Fibroblast of skin of left biceps (primary cell): ENCODE measurements at places on chromosomes 3 and 15.

DNA sequence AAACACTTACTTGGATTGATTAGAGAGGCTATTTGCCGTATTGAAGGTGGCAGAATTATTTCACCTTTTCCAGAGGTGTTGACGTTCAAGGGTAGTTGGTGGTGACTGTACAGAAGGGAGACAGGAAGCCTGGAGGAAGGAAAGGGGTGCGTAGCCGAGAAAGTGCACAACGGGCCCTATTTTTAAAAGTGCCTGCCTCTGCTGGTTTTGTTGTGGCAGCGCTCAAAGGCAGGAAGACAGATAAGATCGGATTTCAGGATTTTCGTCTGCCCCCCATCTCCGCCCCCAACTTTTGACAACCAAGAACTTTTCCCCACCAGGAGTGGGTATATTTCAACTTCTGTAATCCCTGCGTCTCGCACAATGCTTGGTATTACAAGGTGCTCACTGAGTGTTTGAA, 38.5 kb downstream of the SMAD3 start:
- no peak for DNase-seq

DNA sequence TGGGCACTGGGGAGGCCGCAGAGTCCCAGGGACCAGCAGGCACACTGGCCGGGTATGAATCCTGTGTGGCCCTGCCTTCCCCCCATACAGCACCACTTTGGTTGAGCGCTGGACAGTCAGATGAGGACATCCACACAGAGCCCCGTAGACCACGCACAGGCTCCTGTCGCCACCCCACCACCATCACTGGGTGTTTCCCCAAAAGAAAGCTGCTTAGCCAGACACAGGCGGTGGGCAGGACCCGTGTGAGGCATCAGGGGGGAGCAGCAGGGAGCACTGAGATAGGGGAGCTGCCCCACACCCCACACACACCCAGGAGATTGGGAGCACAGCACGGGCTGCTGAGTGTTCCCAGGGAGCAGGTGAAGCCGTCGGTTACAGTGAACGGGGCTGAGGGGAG, 42.4 kb upstream of the SLC41A3 start:
- DNase-seq = no peak

DNA sequence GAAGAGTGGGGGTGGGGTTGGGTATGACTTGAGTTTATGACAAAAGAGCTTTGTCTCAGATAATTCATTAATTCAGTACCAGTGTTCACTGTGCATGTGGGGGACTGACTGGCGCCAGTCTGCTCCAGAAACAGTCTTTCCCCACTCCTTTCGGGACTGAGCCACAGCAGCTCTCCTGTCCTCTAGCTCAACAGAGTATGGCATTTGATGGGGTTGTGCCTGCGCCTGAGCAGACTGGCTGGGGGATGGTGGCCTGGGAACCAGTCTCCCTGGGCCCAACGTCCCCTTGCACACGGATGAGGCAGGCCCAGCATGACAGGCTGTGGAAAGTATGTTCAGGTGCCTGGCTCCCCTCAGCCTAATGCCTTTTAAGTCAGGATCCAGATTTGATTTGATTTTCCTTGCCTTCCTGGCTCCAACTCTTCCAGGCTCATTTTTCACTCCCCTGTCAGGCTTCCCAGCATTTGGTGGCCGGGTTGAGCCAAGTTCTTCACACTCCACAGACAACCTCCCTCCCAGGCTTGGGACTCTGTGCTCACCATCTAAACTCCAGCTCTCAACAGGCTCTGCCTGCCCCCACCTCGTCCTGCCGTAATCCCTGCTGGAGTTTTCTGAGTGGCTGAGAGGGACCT, 105.0 kb downstream of the MYLK start:
- no peak for DNase-seq

DNA sequence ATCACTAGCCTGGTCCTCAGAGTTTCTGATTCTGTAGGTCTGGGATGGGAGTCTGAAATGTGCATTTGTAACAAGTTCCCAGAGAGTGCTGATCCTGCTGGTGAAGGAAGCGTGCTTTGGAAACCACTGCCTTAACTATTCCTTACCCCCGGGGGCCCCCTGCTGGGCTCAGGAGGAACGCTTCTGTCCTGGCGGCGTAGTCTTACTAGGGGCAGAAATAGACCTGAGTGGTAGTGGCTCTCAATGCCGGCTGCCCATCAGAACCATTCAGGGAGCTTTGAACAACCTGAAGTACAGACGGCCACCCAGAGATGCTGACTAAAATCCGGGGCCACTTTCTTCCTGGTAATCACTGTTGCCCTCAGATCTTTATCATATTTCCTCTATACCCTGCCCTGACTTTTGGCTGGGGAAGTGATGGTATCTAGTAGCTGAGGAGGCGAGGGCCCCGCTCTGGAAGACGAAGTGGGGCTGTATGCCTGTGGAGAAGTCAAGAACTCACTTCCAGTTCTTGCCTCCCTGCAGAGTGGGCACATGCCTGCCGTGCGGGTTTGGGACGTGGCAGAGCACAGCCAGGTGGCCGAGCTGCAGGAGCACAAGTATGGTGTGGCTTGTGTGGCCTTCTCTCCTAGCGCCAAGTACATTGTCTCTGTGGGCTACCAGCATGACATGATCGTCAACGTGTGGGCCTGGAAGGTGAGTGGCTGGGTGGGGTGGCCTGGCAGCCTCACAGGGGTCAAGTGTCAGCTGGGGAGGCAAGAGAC, 16.3 kb upstream of the JMJD7 start:
- DNase-seq = peak; percentile 41

DNA sequence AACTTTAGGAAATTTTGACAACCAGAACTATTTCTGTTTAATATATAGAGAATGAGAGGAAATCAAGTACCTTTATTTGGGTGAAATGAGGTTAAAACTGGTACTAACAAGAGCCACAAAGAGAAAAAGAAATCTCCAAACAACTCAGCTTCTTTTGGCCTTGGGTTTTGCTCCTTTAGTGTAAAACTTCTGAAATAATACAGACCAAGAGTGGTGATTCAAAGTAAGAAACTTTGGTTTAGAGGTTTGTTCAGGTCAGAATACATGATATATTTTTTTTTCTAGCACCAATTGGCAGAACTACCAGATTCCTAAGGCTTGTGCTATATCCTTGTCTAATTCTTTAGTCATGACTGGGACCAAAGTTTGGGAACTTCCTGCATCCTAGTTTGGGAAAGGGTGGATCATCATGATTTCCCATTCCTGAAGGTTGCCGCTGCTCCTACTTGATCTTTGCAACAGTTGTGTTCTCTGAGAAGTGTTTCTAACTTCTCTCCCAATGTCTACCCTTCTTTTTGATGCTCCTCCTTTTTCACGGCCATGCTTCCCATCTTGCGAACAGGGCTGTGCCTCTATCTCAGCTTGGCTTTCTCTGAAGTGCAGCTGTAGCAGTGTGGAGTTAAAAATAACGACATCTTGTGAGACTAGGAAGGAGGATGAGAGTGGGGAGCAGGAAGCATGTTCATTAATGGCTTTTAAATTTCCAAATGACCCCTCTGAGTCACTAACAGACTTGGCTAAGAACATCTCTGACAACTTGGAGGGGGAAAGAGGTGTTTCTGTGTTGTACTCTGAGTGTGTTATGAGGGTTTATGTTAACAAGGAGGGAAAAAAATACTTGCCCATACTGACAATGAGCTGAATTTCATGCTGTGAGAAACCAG, 87.7 kb downstream of the KCNAB1 start:
- no peak for DNase-seq
